ENCODE measurements at places on chromosomes 1 and 21.

DNA sequence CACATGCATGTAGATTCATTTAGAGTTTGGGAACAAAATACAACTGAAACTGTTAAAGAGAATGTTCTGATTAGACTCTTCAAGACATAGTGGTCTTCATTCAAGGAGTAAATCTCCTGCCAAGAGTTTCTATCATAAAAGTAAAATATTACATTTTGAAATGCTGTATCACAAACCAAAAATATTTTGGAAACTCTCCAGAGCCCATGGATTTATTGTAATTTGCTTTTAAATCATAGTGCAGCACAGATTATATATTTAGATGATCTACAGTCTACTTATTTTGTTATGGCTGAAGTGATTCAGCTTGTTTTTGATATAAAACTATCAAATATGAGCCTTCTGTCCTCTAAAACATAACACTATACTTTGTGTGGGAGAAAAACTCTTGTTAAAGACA is 105.3 kb downstream of the DISP1 start:
- DNase-seq: no peak

DNA sequence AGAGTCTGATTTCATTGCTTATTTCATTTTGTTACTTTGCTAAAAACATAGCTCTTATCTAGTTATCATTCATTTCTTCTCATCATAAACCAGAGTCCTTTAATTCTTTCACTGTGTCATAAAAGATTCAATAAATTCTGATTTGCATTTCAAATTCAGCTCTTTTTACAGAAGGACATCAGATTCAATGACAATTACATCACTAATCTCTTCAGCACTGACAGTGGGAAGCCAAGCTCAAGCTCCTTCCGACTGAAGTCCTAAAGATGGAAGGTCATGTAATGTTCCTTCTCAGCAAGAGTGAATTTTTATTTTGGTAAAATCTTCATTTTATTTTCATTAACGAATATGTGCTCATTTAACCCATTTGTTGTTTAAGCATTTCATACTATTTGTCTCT is 530.7 kb upstream of the ADGRL2 start:
- DNase-seq: no peak

GRCh38 chr1:204583909-204584632 is 67.9 kb downstream of the MDM4 start:
- DNase-seq: no peak

DNA sequence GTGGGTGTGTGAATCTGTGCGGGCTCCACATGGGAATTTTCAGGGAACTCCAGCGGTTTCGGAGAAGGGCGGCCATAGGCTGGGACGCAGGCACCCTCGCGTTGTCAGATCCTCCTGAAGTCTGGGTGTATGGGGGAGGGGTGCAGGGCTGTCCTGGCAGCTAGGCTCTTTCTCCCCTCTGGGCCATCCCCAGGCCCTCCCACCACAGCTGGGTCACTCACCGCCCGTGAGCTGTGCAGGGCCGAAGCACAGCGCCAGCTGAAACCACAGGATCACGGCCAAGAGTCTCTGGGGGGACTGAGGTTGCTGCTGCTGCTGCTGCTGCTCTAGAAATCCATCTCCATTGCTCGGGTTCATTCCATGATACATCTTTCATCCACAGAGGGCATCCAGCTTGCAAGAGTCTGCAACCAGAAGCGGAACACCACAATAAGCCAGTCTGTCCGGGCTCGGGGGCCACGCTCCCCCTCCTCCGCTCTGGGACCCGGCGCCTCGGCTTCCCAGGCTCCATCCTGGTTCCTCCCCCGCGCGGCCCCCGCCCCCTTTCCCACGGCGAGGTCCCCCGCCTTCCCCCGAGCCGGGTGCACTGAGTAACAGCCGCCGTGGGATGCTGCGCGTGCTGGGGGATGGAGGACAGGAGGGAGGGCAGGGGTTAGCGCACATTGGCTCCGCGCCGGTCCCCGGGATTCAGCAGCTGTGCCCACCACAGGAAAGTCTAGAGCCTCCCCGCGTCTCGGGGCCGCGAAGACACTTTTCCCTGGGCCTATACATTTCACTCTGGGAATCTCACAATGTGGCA is 720 bp downstream of the SUSD4 start:
- no peak for DNase-seq

- DNase-seq: no peak
These were observed 34.5 kb downstream of the AADACL4 start for GRCh38 chr1:12678350-12678749.

DNA sequence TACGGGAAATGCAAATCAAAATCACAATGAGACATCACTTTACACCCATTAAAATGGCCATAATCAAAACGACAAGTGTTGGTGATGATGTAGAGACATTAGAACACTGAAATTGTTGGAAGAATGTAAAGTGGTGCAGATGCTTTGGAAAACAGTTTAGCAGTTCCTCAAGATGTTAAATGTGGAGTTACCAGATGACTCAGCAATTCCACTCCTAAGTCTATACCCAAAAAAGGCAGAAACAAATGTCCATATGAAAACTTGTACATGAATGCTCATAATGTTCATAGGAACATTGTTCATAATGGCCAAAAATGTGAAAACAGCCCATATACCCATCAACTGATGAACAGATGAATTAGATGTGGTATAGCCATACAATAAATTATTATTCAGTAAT is 267.4 kb downstream of the KCNH1 start:
- DNase-seq: no peak

DNA sequence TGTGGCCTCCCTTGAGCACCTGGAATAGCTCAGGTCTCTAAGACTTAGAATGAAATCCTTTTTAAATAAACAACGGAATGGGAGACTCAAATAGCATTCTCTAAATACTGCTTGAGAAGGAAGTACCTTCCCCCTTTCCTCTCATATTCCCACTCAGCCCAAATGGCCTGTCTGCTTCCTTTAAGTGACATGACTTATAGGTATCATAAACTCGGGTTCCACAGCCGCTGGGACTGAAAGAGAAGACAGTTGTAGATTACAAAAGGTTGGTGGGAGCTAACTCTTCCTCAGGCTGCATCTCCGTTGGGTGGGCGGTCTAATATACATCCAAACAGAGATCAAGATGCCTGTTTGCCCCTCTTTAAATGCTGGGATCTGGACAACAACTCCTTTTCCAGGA is 1.2 kb upstream of the HMCN1 start:
- DNase-seq: no peak

DNA sequence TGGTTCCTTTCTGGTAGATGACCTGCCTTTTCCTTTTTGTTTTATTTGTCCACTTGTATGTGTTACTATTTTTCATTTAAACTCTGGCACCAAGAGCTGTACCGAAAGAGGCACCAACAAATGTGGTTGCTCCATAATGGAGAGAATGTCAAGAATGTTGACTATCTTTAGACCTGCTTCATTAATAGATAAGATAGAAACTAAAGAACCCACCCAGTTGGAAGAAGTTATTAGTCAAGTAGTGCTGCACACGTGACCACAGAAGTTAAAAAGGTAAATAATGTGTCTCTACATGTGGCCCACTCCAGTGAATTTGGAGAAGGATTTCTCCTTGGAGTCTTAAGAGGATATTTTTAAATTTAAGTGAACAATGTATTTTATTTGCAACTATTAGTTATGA is 9.3 kb downstream of the ATP1A1 start:
- no peak for DNase-seq

GRCh38 chr1:222167111-222167510 is 380.8 kb downstream of the HHIPL2 start:
- DNase-seq: no peak
